ENCODE measurements at places on chromosomes 13 and 19. TPM values are rescaled to one million over a fixed set of nuclear protein-coding genes. Genes with fewer than 3 reads are reported as not detected.

The LRRC25 gene
- total RNA-seq: 53.7 TPM

The EBPL gene
- 68.7 TPM for total RNA-seq

The MAB21L1 gene
- total RNA-seq: 0.10 TPM

The ZNF575 gene
- total RNA-seq: 2.1 TPM

The TEX26 gene
- 0.47 TPM for total RNA-seq

The ATP1A3 gene
- not detected for total RNA-seq

The C19orf81 gene
- total RNA-seq: 2.2 TPM

The ZDHHC20 gene
- 114 TPM for total RNA-seq

The ZNF787 gene
- total RNA-seq: 26.4 TPM

The GRAMD1A gene
- 116 TPM for total RNA-seq

The FGF22 gene
- 0.21 TPM for total RNA-seq

The CFAP97D2 gene
- total RNA-seq: 1.5 TPM

The EFNA2 gene
- total RNA-seq: 0.52 TPM

The OR7C1 gene
- not detected for total RNA-seq

The MCEMP1 gene
- total RNA-seq: 26.4 TPM

The MBOAT7 gene
- 98.5 TPM for total RNA-seq

The IGFL3 gene
- total RNA-seq: not detected

The ZNF253 gene
- total RNA-seq: 11.4 TPM

The NFIC gene
- 163 TPM for total RNA-seq

The KCNN1 gene
- 0.06 TPM for total RNA-seq

The GTF2F2 gene
- 16.5 TPM for total RNA-seq

The PCDH17 gene
- total RNA-seq: 44.1 TPM

The GPALPP1 gene
- 16.3 TPM for total RNA-seq

The RNF113B gene
- not detected for total RNA-seq

The PRSS57 gene
- total RNA-seq: not detected

The MISP gene
- total RNA-seq: 19.2 TPM

The GZMM gene
- 1.4 TPM for total RNA-seq

The ERICH4 gene
- not detected for total RNA-seq

The INSL3 gene
- not detected for total RNA-seq

The GDF15 gene
- total RNA-seq: 99.0 TPM

The FBXW9 gene
- 6.9 TPM for total RNA-seq

The FCAR gene
- 0.99 TPM for total RNA-seq

The KISS1R gene
- 0.23 TPM for total RNA-seq

The ZNF729 gene
- not detected for total RNA-seq

The KLK3 gene
- not detected for total RNA-seq

The DPP9 gene
- total RNA-seq: 95.5 TPM

The CD33 gene
- 26.4 TPM for total RNA-seq

The IZUMO4 gene
- 5.2 TPM for total RNA-seq

The GPR12 gene
- not detected for total RNA-seq

The TMC4 gene
- total RNA-seq: 45.3 TPM

The CLEC11A gene
- total RNA-seq: 13.7 TPM

The DOCK6 gene
- total RNA-seq: 97.9 TPM

The EEF1AKMT1 gene
- total RNA-seq: 9.6 TPM

The FUT1 gene
- total RNA-seq: 8.7 TPM

The SYT3 gene
- total RNA-seq: 1.5 TPM

The TUBA3C gene
- not detected for total RNA-seq
